ENCODE measurements at places on chromosomes 1 and 21. TPM values are rescaled to one million over a fixed set of nuclear protein-coding genes. Genes with fewer than 3 reads are reported as not detected.

Gene PMF1
- 115 TPM for total RNA-seq

Gene TMEM82
- not detected for total RNA-seq

Gene ALPL
- total RNA-seq: not detected

Gene NBPF9
- total RNA-seq: 18.2 TPM

Gene PTPN7
- 398 TPM for total RNA-seq

GRCh38 chr1:233113009-233113879 lies 162.8 kb downstream of the NTPCR start:
- H3K36me3 ChIP-seq: peaks cover 6% of the 10 kb centered on the region
- H3K4me1 ChIP-seq: peaks cover 29% of the 10 kb centered on the region
- no peaks in the 10 kb centered on the region for H3K27me3 ChIP-seq
- peak overlapping the region; percentile 79 for H3K27ac ChIP-seq
- H3K4me3 ChIP-seq: peak overlapping the region; percentile 47

GRCh38 chr1:3312310-3312897 lies 142.1 kb upstream of the ARHGEF16 start:
- H3K27me3 ChIP-seq: peaks cover 4% of the 10 kb centered on the region
- H3K4me3 ChIP-seq: no peak overlapping the region
- no peak overlapping the region for H3K27ac ChIP-seq
- peaks cover 8% of the 10 kb centered on the region for H3K4me1 ChIP-seq

DNA sequence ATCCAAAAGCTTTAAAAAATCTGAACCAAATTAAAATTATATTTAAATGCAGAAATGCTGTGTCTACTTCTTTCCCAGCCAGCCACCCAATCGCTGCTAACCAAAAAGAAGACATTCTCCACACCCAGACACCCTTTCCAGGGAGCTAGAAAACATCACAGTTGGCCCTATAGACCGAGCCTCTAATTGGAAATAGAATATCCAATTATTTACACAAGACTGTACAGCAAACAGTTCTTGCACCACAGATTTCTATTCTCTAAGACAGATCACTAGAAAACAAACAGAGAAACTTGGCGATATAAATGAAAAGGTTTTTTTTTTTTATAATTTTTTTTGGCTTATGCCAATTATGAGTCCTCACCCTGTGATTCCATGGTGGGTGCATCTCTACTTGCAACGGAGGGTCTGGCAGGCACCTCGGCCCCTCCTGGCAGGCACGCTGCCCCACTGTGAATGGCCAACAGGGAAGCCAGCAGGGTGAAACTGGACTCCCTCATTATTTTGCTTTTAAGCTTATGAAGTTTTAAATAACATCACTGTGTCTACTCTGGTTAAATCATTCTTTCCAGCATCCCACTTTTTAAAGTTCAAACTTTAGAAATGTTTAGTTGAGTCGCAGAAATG lies 29.2 kb downstream of the BCAR3 start:
- H3K27ac ChIP-seq: no peak overlapping the region
- DNase-seq: no peak
- H3K27me3 ChIP-seq: no peaks in the 10 kb centered on the region
- H3K4me3 ChIP-seq: no peak overlapping the region

GRCh38 chr1:87638636-87639035 lies 310.0 kb downstream of the LMO4 start:
- H3K36me3 ChIP-seq: no peaks in the 10 kb centered on the region
- H3K4me1 ChIP-seq: no peaks in the 10 kb centered on the region
- no peak overlapping the region for H3K4me3 ChIP-seq
- H3K27me3 ChIP-seq: no peaks in the 10 kb centered on the region
- H3K27ac ChIP-seq: no peak overlapping the region
- no peak for DNase-seq

DNA sequence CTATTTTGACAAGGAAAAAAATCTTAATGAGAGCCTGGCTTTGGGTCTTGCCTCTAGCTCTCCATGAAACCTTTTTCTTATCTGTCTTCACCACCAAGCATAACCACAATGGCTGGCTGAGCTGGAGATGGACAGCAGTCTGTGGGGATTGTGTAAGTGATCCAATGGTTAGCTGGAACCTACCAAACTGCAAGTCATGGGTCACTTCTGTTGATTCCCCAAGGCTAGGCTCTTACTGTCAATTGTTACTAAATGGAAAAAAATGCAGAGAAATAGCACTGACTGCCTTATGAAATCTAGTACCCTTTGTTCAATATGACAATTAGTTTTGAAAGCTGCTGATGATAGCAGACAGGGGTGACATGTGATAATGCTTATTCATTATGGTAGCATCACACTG lies 359.0 kb downstream of the ST6GALNAC3 start:
- H3K36me3 ChIP-seq: no peaks in the 10 kb centered on the region
- no peak overlapping the region for H3K4me3 ChIP-seq
- DNase-seq: no peak
- no peak overlapping the region for H3K27ac ChIP-seq
- no peaks in the 10 kb centered on the region for H3K27me3 ChIP-seq

DNA sequence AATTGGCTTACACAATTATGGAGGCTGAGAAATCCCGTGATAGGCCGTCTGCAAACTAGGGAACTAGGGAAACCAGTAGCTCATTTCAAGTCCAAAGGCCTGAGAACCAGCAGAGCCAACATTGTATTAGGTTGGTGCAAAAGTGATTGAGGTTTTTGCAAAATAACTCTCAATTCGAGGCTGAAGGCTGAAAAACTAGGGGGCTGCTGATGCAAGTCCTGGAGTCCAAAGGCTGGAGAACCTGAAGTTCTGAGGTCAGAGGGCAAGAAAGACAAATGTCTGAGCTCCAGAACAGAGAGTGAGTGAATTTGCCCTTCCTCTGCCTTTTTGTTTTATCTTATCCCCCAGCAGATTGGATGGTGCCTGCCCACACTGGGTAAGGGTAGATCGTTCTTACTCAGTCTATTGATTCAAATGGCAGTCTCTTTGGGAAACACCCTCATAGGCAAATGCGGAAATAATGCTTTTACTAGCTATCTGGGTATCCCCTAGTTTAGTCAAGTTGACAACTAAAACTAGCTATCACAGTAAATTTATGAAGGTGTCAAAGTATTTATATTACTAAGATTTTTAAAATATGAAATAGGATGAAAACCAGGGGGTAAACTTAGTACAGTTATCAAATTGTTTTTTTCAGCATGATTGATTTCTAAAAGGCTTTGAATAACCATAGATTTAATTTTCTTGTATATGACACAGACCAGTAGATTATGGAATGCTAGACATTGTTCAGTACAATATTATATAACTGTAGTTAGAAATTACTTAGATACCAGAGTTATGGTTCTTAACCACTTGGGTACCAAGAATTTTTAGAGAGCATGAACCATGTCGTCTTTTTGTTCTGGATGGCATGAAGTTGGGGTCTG lies 15.4 kb downstream of the RABGAP1L start:
- H3K36me3 ChIP-seq: peaks cover 19% of the 10 kb centered on the region
- no peak for DNase-seq
- H3K27ac ChIP-seq: no peak overlapping the region
- no peaks in the 10 kb centered on the region for H3K27me3 ChIP-seq

DNA sequence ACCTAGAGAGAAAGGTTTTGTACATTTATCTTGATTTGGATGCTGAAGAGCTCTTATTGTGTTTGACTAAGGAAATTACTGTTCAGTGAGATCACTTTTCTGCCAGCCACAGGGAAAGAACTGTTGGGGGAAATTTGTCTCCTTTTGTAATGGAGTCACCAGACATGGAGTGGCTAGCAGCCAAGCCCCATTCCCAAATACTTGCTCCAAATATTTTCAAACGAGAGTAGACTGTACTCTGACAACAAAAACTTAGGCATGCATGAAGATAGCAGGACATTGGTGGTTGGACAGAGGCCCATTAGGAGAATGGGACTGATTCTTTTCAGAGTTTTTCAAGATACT lies 21.1 kb downstream of the IPO9 start:
- peaks cover 58% of the 10 kb centered on the region for H3K36me3 ChIP-seq
- H3K4me3 ChIP-seq: no peak overlapping the region
- no peaks in the 10 kb centered on the region for H3K27me3 ChIP-seq
- no peak for DNase-seq
- peaks cover 2% of the 10 kb centered on the region for H3K4me1 ChIP-seq
- H3K27ac ChIP-seq: no peak overlapping the region
